ENCODE measurements at places on chromosomes 11 and 22. TPM values are rescaled to one million over a fixed set of nuclear protein-coding genes. Genes with fewer than 3 reads are reported as not detected.

DNA sequence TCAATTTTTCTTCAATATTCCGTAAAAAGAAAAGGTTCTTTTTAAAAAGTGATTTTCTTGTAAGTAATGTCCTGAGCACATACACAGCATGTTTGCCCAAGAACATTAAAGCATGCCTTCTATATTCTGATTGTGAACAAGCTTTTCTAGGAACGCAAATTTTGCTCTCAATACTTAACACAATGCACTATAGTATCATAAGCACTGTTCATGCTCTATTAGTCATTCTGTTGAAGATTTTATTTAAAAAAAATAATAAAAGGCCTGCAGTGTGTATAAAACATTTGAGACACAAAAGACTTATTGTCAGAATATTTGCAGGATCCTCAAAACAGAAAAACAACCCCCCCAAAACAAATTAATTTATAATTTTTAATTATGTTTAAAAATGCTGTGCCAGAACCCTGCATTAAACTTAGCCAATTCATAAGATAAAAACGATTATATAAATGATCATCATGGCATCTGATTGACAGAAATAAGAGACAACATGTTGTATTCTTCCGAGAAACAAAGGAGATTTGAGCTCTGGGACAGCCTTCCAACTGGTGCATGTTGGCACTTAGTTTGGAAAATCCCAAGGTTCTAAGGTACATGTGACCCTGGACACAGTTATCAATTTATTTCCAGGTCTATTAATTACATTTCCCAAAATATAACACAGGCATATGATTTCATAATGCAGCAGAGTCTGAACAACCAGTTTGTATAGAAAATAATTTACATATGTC lies 13.1 kb downstream of the MTMR2 start:
- no peak for DNase-seq

DNA sequence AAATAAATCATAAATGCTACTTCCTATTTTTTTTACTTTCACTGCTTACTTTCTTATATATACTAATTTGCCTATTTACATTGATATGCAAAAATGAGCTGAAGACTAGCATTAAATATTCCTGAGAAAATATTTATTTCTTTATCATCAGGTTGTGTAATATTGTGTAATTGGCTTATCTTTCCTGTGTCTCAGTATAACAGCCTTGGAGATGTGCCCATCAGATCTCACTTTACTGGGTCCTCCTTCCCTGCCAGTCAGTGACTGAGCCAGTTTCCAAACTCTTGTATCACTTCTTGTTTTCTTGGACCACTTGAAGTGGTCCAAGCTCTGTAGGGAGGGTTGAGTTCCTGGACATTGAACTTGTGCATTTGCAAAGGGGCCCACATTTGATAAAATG lies 900.0 kb downstream of the LUZP2 start:
- no peak for DNase-seq

- DNase-seq = no peak
Measured at GRCh38 chr11:59191890-59192289, 20.0 kb downstream of the DTX4 start.

DNA sequence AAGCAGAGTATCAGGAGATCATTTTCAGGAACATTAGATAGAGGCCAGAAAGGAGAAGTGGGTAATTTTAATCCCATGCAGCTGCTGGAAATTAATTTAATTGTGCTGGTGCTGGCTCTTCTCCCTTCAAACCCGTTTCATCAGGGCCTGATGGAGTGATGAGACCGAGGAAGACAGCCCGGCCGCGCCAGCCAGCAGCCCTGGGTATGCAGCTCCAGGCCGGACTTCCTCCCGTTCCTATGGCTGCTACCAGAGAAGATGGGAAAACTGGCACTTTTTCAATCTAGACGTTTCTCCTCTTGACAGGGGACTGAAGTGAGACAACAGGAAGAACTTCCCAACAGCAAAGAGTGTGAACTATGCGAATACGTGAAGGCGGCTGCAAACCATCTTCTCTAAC lies 24.6 kb upstream of the ZBTB16 start:
- no peak for DNase-seq

The NDUFS8 gene
- total RNA-seq = 128 TPM

The SBF2 gene
- total RNA-seq = 13.4 TPM

The MMP27 gene
- not detected for total RNA-seq

The DDTL gene
- total RNA-seq = 0.95 TPM

The MMP8 gene
- total RNA-seq = not detected

All from activated T-cell treated with anti-CD3 and anti-CD28 coated beads, Interleukin-2, amount 50 U/mL, for 72 hours (primary cell).